A549 (cell line): ENCODE measurements at places on chromosomes 4 and X.

DNA sequence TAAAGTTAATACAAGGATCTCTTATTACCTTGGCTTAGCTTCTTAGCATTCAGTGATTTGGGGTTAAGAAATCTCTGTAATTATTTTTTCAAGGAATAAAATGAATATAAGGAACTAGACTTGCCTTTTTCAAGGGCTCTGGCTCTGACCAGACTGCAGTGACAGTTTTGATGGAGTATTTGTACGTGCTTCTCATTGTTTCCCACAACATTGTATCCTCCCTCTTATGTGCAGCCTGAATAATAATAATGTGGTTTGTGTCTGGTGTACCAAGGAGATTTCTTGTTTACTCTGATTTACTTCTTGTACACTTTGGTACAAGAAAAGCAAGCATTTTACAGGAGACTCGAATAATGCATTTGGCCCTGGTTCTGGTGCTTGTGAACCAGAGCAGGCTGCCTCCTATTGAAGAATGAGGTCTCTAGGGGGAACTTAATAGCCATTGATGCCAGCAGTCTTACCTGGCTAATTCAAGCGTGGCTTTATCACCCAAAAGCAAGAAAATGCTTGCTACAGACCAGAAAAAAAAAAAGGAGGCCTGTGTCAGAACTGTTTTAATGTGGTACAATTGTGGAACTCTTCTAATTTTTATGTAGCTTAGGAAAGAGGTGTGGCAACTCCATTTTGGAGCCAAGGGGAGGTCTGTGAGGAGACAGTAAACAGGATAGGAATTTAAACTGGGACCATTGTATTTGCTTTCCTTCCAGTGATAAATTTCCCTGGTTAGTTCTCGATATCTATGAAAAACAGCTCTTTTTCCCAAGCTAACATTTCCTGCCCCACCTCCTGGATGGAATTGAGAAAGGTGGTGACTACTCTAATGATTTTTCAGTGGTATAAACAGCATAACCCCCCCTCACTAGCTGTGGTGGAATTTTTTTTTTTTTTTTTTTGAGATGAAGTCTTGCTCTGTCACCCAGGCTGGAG is 5.6 kb downstream of the OTC start:
- DNase-seq = no peak

DNA sequence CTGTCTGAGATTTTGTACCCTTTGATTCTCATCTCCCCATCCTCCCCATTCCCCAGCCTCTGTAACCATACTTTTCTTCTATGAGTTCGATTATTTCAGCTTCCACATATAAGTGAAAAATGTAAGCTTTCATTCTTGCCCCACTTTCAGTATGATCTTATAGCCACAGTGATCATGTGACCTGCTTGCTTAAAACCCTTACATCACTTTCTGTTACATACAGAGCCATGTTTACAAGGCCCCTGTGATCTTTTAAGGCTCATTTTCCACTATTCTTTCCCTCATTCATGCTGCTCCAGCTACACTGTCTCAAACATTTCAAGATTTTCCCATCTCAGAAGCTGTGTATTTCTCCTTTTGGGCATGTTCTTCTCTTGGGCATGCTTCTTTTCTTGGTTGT is 147.7 kb downstream of the DCK start:
- DNase-seq = no peak

- DNase-seq = no peak
Measured at GRCh38 chrX:39451046-39451445, 646.7 kb downstream of the BCOR start.

GRCh38 chrX:47148946-47149345 is 3.9 kb downstream of the RBM10 start:
- no peak for DNase-seq

- DNase-seq = no peak
Measured at GRCh38 chr4:126752126-126752525, 880.6 kb upstream of the INTU start.

DNA sequence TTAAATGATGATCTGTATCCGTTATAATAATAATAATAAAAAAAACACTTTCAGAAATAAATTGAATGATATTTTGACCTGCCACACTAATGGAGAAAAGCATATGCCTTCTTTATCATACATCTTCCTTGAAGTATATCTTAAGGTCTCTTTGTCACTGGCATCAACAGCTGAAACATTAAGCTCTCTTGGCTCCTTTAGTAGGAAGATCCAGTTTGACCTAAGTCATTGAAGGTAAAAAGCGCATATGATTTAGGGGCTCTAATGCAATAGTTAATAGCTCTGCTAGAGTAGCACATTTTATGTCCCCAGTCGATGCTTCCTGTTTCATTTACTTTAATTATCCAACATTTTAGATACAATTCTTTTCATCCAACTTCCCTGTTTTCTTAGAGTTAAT is 1010.8 kb downstream of the STPG2 start:
- no peak for DNase-seq

- no peak for DNase-seq
Measured at GRCh38 chr4:6619116-6619465, 21.4 kb upstream of the MRFAP1 start.

GRCh38 chr4:26663888-26664287 is 80.0 kb downstream of the TBC1D19 start:
- DNase-seq = no peak

DNA sequence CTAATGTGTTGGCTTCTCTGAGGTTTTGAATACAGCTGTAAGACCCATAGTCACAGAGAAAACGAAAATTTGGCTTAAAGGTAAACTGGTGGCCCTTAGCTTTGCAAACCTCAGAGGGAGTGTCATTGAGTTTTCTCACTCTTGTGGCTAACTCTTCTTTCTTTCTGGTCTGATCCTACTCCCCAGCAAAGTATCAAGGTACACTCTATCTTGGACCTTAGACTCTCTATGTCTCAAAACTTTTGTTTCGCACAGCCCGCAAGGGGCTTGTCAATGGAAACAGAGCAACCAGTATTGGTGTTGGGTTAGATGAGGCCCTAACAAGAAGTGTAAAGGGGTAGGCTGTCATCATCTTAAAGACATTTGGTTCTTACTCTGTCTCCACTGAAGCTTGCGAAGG is 19.8 kb downstream of the APOO start:
- DNase-seq = no peak

- peak; percentile 9 for DNase-seq
Measured at GRCh38 chrX:106862972-106863688, 40.0 kb downstream of the RIPPLY1 start.

GRCh38 chr4:38106311-38106710 is 146.1 kb downstream of the PTTG2 start:
- DNase-seq = no peak

DNA sequence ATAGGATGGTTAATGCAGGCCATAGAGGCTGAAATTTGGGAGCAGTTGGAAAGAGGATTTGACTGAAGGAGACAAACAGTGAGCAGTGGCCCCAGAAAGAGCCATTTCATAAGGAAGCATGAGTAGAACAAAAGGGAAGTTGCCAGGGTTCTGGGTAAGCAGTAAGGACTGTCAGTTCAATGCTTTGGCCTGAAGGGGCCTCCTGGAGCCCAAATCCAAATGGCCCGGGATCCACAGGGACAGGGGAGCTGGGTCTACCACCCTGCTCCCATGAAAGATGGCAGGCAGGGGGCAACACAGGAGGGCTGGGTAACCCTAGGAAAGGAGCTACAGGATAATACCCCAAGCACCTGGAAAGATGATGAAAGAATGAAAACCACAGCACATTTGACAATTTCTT is 4.1 kb upstream of the INTS6L start:
- DNase-seq = peak; percentile 2

DNA sequence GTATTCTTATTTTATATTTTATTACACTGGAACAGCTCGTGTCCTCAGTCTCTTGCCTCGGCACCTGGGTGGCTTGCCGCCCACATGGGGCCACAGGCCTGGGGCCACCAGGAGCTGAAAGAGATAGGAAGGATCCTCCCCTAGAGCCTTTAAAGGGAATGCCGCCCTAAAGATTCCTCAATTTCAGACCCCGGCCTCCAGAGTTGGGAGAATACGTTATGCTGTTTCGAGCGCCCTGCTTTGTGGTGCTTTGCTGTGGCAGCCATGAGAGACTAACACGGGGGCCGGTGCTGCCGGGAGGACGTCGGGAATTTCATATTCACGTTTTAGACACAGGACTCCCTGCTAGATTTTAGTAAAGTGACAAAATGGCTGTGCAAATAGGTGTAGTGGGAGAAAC is 33.2 kb downstream of the ACOX3 start:
- DNase-seq = no peak

DNA sequence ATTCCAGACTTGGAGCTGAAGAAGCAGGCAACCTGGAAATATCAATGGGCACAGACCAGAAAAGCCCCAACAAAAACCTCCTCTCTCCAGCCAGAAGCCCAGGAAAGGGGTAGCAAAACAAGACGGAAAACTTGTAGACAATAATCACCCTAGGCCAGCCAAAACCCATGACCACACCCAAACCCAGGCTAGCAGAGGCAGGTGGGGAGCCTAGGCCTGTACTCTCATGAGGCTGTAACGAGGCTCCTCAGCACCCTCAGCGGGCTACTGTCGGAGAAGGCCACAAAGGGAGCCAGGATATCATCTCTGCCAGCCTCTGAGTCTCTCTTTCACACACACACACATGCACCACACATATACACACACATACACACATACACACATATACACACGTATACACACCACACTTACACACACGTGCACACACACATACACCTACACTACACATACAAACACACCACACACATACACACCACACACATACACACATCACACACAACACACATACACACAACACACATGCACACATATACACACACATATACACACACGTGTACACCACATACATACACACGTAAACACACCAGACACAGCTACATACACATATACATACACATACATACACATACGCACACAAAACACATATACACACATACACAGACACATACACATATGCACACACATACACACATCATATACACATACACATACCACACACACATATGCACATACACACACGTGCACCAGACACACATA is 90.6 kb downstream of the FHDC1 start:
- DNase-seq = no peak

DNA sequence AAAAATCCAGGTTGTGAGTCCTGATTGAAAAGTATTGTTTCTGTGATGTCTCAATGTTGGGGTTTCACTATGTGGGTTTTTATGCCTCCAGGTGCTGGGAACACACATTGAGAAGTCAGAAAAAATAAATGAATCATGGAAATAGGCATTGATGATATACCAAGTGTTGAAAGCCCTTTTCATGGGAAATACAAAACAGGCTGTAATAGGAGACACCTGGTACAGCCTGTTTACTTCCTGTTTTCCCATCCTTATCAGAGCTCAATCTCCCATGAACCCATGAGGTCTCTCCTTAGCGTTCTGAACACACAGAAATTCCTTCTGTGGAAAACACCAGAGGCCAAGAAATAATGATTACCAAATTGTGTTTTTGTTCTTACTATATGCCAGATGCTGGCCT is 106.3 kb upstream of the BOD1L1 start:
- DNase-seq = no peak

DNA sequence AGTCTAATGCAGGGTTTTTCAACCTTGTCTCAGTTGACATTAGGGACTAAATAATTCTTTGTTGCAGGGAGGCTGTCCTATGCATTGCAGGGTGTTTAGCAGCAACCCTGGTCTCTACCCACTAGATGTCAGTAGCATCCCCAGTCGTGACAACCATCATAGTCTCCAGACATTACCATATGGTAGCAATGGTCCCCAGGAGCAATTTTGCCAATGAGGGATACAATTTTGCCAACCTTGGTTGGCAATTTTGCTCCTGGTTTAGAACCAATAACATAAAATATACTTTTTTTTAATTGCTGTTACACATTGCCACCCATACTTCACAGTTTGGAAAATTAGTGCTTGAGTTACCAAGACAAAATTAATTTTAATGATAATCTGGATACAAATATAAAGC is 6.0 kb downstream of the EREG start:
- DNase-seq = peak; percentile 78

DNA sequence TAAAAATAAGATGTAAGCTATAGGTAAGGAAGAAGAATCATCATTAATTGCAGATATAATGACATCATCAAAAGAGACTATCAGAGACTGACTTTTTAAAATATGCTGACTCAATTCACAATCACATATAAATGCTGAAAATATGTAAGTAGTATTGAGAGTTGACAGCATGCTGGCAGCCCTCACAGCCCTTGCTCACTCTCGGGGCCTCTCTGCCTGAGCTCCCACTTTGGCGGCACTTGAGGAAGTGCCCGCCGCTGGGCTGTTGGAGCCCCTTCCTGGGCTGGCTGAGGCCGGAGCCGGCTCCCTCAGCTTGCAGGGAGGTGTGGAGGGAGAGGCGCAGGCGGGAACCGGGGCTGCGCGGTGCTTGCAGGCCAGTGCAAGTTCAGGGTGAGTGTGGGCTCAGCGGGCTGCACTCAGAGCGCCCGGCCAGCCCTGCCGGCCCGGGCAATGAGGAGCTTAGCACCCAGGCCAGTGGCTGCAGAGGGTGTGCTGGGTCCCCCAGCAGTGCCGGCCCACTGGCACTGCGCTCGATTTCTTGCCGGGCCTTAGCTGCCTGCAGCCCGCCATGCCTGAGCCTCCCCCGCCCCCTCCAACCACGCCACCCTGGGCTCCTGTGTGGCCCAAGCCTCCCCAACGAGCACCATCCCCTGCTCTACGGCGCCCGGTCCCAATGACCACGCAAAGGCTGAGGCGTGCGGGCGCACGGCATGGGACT is 68.9 kb downstream of the RAB28 start:
- DNase-seq = no peak

DNA sequence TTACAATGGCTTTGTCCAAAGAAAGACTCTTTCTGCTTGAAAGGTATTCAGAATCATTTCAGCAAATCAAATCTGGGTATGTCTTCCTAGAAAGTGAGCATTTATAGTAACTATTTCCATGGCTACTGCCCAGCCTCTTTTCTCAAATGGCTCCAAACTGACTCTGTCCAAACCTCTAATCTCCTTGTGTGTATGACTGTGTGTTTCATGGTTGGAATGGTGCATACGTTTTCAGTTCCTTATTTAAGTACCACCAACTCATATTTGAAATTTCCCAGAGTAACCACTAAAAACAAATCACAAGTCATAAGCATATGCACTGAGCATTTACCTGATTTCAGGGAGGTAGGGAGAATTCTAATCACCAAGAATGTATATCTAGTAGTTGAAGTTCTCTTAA is 106.0 kb downstream of the TMEM144 start:
- no peak for DNase-seq

GRCh38 chr4:184255361-184255760 is 37.7 kb upstream of the ENPP6 start:
- DNase-seq = no peak

DNA sequence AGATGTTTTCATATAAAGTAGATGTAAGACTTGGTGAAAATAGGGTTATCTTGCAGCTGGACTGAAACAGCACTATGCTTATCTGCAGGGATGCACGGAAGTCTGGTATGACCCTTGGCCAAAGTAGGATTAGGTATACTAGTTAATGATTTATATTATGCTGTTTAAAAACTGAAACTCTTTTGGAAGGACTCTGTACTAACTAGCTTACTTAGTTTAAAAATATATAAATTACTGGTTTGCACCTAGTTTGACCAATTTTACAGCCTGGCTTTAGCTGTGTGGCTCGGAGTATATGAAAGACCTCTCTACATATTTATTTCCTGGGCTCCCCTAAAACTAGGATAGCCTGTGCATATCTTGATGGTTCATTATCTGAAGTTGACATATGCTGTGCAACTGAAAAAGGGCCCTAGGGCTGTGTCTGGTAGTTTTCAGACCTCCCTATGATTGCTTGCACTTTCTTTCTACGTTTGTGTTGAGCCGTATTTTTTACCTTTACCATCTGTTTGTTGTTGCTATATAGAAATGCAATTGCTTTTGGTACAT is 89.2 kb downstream of the TMEM144 start:
- DNase-seq = peak; percentile 61
